Neural progenitor cell (in vitro differentiated cells): ENCODE measurements at places on chromosomes 16 and 17. TPM values are rescaled to one million over a fixed set of nuclear protein-coding genes. Genes with fewer than 3 reads are reported as not detected.

GRCh38 chr16:67244387-67245185 lies 2.7 kb downstream of the FHOD1 start:
- DNase-seq, result no peak

DNA sequence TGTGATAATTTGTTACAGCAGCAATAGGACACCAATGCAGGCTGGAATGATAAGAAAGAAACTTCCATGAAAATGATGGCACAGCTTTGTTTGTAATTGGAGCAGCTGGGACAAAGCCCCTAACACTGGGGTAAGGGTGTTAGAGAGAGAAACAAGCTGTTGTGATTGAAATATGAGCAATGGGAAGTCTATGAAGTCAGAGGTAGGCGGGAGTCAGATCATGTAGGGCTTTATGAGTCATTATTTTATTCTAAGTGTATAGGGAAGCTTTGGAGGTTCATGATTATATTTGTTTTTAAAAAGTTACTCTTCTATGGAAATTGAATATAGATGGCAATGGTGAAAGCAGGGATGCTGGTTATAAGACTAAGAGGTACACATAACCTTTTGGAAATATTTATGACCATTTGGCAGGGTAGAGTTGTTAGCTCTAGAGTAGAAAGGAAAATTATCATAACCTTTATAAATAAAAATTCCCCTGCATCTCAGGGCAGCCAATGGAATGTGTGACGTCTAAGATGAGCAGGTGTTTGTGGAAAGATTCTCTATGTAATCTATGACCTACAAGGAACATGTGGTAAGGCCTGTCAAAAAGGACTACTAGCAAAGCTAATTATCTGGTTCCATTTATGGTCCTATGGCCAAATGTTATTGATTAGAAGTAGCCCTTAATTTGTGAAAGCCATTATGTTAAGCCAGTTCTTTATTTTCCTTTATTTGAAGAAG lies 85.6 kb downstream of the KCNJ2 start:
- DNase-seq, result no peak

The ANKRD11 gene
- total RNA-seq, result 47.3 and 68.1 TPM in 2 replicates

The ZNF18 gene
- total RNA-seq, result 10.8 and 15.9 TPM in 2 replicates

The GNGT2 gene
- total RNA-seq, result not detected in 2 replicates

GRCh38 chr16:26316683-26317464 lies 625.1 kb downstream of the HS3ST4 start:
- DNase-seq, result peak; percentile 78

DNA sequence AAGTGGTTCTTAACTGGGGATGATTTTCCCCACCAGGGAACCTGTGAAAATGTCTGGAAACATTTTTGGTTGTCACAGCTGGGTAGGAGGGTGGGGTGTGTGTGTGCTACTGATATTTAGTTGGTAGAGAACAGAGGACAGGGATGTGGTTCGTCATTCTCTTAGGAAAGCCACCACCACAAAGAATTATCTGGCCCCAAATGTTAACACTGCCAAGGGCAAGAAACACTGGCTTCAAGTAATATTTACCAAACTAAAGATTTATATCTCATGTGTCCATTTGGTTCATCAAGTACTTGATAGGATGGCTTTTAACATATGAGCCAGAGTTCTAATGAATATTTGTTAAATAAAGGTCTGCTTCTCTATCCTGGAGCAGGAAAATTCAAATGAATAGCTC lies 19.5 kb downstream of the MPHOSPH6 start:
- DNase-seq, result no peak

The MLKL gene
- 0.04 and 0.31 TPM in 2 replicates for total RNA-seq

The KIAA0513 gene
- 6.1 and 9.0 TPM in 2 replicates for total RNA-seq

DNA sequence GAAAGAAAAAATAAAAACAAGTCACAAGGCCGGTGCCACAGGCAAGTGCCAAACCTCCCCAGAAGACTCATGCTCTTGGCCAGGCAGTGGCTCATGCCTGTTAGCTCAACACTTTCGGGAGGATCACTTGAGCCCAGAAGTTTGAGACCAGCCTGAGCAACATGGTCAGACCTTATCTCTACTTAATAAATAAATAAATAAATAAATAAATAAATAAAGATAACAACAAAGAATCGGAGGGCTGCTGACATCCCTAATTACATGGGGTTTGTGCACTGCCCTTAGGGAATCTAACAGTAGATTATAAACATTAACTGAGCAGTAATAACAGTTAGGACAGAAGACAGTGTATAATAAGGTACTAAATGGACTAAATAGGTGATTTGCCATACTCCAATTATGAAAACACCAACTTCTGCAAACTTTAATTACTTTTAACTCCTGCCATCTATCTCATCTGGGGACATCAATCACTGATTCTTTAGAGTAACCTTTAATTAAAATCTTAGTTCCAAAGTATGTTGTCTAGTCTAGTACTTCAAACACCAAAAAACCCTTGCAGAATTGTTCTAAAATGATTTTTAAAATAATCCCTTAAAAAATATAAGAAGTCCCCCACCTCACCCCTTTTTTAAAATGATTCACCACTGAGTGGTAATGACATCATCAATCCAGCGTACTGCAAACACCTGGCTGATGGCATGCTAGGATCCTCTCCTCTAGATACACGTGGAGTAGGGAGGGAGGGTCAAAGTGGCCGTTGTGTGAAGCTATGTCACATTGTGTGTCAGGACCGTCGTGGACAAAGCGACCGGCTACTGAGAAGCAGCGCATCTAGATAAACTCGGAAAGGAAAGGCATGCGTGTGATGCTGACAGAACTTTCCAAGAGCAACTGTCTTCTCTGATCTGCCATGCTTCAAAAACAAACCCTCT lies 28.5 kb downstream of the CYTH1 start:
- DNase-seq, result no peak

GRCh38 chr16:84408314-84408690 lies 40.0 kb downstream of the ATP2C2 start:
- no peak for DNase-seq

The MRPS34 gene
- total RNA-seq, result 48.4 and 108 TPM in 2 replicates
